ENCODE measurements at places on chromosomes 2 and 18.

DNA sequence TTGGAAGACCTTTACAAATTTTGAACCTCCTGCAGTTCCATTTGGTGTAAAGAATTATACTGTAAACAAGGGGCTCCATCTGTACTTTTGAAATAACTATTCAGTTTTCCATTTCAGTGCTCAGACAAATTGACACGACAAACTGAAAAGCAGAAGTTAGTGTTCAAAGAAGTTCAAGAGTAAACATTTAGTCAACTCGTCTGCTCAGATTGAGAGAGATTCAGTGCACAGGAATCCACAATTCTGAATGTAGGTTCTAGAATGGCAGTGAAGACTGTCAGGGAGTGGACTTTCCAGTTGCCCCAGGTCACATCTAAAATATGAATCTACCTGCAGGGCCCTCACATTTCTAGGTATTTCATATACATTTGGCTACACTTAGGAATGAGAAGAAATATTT, 322.3 kb upstream of the TCF4 start:
- no peak for DNase-seq

- DNase-seq = no peak
Observed at GRCh38 chr2:129605646-129606045, 373.8 kb upstream of the RAB6C start.

DNA sequence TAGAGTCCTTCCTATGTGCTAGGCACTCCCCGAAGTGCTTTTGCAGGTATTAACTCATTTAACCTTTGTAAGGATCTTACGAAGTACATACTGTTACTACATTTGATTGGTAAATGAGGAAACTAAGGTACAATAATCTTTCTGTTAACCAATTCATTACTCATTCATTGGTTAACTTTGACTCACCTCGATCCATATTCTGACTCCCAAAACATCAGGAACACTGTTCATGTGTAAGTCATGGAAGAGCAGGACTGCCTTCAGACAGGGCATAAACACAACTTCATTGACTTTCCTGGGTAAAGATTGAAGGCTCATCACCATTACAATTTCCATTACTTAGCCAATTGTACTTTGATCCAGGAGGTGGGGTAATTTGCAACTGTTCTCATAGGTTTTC, 40.6 kb downstream of the NAPG start:
- DNase-seq = no peak

GRCh38 chr2:134466141-134466540, 212.3 kb downstream of the MGAT5 start:
- DNase-seq = peak; percentile 19

DNA sequence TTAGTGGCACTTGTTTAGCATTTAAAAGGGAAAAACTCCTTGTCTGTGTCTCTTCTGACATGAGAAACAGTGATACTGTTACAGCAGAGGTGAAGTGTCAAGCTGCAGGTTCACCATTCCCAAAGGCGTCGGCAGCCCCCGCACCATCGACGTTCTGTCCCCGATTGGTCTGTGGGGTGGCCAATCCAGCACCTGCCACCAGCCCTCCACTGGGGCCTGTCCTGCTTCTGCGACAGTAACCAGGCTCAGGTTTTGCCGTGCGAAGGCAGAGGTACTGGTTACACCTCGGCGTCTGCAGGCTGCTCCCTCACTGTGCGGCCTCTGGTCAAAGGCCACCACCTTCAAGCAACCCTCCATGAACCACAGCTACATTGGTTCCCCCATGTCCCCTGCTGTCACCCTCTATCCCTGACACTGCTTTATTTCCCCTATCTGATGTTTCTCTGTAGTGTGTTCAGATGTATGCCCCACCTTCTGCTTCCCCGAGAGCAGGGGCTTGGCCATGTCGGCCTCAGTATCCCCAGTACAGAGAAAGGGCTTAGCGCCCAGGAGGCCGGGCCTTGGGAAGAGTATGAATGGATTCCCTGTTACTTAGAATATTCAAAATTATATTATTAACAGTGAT, 8.6 kb upstream of the ESPNL start:
- no peak for DNase-seq

GRCh38 chr2:128797937-128798336, 479.3 kb upstream of the HS6ST1 start:
- no peak for DNase-seq

GRCh38 chr2:86557836-86558235, 5.4 kb downstream of the CHMP3 start:
- no peak for DNase-seq

- no peak for DNase-seq
Observed at GRCh38 chr2:240921995-240922244, 15.8 kb downstream of the CROCC2 start.

GRCh38 chr2:165624470-165624800, 154.9 kb downstream of the CSRNP3 start:
- no peak for DNase-seq

- DNase-seq = no peak
Observed at GRCh38 chr2:136638193-136638592, 127.2 kb upstream of the THSD7B start.

- DNase-seq = no peak
Observed at GRCh38 chr2:17190527-17190926, 327.7 kb downstream of the RAD51AP2 start.

- DNase-seq = no peak
Observed at GRCh38 chr2:143679617-143680016, 550.4 kb downstream of the ARHGAP15 start.

DNA sequence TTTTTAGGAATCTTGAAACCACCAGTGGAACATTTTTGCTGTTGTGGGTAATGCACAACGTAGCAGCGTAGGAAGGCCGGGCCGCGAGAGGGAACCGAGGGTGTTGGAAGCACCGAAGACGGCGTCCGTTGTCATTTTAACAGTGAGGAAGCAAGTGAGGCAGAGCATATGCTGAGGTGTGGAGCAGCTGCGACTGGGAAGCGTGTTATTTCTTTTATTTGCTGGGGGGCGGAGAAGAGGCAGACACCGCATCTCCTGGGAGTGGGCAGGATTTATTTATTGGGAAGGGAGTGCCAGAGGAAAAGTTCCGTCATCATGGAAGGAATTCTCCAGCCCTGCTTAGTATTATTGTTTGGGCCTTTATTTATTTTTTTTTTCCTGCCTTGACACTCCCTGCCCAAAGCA, 232.8 kb downstream of the KLHL29 start:
- no peak for DNase-seq

GRCh38 chr2:64455545-64455944, 1.6 kb downstream of the LGALSL start:
- peak; percentile 48 for DNase-seq

- DNase-seq = no peak
Observed at GRCh38 chr2:100560216-100560830, 2.5 kb upstream of the PDCL3 start.

- DNase-seq = no peak
Observed at GRCh38 chr2:109020217-109020637, 31.2 kb upstream of the EDAR start.

- DNase-seq = no peak
Observed at GRCh38 chr18:77088963-77089722, 43.4 kb downstream of the MBP start.

- DNase-seq = no peak
Observed at GRCh38 chr18:68948622-68949021, 150.7 kb downstream of the CCDC102B start.

GRCh38 chr2:67215214-67216055, 181.7 kb upstream of the ETAA1 start:
- DNase-seq = peak; percentile 52

- DNase-seq = peak; percentile 66
Observed at GRCh38 chr2:211455216-211455841, 898.9 kb downstream of the CPS1 start.

DNA sequence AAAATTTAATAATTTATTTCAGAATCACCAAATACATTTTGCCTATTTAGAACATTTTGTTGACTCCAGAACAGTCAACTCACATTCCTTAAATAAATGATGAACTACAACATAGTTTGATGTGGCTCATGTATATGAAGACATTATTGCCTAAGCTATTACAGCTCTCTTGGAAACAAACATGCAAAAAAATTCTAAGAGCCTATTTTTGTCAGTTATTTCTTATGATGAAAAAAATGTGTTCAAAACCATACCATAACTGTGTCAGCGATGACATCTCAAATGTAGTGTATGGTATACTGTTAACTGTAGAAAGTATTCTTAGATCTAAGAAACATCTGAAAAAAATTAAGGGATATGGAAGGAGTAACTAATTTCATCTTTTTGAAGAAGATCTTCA, 6.3 kb upstream of the EMILIN2 start:
- DNase-seq = no peak

DNA sequence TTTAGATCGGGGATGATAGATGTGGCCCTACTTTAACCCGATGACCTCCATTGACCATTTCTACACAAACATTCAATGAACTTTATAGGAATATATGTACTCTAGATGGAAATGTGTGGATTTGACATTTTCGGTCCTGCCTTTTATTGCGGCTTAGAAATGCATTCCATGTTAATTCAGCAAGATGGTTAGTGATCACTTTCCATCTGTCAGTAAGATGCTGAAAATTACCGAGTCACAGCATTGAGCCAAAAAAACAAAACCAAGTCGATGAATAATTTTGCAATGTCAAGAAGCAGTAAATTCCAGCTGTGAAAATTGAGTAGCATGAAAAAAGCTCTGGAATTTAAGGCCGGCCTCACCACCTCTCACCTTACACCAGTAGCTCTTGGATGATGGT, 1642.6 kb upstream of the NXPH2 start:
- DNase-seq = no peak

DNA sequence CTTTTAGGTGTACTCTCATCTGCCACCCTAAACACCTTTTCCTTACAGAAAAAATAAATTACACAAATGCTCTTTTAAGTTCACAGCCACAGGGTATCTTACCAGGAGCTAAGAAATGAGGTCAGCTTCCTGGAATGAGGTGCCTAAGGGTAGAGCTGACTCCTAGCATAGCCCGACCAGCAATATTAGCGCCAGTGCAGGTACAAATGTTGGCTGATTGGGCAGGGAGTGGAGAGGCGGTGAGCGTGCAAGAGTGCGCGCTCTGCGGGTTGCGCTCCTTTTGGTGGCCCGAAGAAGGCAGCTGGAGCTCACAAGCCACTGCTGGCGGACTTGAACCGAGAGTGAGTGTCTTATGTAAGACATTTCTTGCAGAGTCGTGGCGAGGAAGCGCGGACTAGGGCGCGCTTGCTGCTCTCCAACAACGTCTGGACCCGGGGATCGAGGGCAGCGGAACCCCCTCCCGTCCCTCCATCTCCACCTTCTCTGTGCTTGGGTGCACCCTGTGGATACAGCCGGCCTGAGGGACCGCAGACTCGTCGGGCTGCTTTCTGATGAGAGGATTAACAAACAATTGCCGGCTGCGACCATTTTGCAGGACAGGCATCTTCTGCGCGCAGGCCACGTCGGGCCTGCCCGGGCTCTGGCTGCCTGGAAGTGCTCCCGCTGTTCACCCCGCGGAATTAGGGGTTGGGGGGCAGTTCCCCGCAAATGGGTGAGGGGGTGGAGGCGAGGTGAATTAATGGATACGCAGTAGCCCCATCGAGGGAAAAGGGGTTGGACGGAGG, 17.3 kb downstream of the BOLA3 start:
- peak; percentile 13 for DNase-seq

- no peak for DNase-seq
Observed at GRCh38 chr18:32937597-32937996, 164.8 kb upstream of the KLHL14 start.

GRCh38 chr2:20852670-20853069, 29.8 kb upstream of the LDAH start:
- DNase-seq = no peak
